ENCODE measurements at places on chromosomes 12 and 14. TPM values are rescaled to one million over a fixed set of nuclear protein-coding genes. Genes with fewer than 3 reads are reported as not detected.

DNA sequence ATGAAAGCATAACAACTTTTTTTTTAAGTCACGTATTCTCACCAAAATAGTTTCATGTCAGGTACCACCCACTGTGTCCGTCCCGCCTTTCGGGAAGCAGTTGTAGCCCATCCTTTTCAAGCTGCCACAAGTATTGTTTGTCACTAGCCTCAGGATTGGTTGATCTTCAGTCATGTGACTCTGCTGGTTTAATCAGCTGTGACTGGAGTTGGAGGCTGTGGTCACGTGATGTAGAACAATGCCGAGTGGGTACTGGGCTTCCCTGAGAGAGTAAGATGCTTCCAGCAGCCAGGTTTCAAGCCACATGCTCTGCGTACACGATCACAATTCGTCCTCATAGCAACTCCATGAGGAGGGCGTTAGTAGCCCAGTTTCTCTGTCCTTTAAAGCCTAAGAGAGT is 83.0 kb upstream of the WSCD2 start:
- DNase-seq = no peak

GRCh38 chr14:93073910-93074769 is 41.6 kb downstream of the ITPK1 start:
- DNase-seq = no peak

DNA sequence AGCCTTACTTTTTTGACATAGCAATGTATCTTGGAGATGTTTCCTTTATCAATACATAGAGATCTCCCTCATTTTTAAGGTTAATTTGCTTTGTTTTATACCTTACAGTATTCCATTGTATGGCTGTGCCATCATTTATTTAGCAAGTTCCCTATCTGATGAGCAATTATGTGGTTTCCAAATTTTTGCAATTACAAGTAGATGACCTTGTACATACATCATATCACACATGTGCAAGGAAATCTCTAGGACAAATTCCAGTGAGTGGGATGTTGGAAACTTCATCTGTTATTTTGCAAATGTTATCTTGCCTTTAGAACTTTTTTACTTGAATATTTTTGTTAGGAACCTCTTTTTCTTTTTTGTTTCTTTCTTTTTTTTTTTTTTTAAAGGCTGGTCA is 49.7 kb downstream of the DRAM1 start:
- DNase-seq = no peak

TMBIM6 gene
- 432 TPM for total RNA-seq

FGD4 gene
- total RNA-seq = 2.8 TPM

DNA sequence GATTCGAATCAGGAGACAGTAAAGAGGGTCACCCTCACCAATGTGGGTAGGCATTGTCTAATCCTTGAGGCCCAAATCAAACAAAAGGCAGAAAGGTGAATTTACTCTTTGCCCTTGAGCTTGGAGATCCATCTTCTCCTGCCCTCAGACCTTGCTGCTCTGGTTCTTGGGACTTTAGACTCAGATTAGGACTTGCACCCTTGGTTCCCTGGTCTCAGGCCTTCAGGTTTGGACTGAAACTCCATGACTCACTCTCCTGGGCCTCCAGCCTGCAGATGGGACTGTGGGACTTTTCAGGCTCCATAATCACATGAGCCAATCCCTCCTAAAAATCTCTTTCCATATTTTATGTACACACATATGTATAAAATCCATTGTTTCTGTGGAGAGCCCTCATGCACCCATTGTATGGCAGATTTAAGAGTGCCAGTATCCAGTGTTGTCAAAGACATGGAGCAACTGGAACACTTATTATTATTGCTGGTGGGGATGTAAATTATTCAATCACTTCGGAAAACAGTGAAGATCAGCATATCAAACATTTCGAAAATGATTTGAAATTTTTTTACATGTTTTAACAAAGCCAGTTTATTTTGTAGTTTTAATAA is 48.7 kb downstream of the EID3 start:
- DNase-seq = peak; percentile 14

ADCY4 gene
- total RNA-seq = not detected

PLCZ1 gene
- not detected for total RNA-seq

- DNase-seq = no peak
These were observed 53.0 kb upstream of the FUT8 start for GRCh38 chr14:65359503-65359902.

DNA sequence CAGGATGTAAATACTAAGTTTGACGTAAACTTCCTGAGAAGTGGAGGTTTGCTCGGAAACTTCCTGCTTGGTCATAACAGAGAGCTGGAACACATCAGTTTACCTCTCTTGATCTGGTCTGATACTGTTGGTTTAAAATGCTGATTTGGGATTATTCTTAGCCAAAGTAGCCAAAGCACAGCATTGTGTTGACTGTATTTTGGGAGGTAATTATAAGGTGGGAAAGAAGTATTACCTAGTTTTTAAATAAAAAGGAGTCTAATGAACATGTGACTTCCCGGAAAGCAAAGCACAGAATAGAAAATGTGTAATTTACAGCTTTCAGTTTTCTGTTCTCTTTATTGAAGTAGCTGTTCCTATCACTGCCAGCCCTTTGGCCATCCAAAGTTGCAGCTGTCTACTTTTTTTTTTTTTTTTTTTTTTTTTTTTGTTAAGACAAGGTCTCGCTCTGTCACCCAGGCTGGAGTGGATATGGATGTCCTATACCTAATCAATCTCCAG is 52.2 kb upstream of the SRP54 start:
- DNase-seq = no peak

DNA sequence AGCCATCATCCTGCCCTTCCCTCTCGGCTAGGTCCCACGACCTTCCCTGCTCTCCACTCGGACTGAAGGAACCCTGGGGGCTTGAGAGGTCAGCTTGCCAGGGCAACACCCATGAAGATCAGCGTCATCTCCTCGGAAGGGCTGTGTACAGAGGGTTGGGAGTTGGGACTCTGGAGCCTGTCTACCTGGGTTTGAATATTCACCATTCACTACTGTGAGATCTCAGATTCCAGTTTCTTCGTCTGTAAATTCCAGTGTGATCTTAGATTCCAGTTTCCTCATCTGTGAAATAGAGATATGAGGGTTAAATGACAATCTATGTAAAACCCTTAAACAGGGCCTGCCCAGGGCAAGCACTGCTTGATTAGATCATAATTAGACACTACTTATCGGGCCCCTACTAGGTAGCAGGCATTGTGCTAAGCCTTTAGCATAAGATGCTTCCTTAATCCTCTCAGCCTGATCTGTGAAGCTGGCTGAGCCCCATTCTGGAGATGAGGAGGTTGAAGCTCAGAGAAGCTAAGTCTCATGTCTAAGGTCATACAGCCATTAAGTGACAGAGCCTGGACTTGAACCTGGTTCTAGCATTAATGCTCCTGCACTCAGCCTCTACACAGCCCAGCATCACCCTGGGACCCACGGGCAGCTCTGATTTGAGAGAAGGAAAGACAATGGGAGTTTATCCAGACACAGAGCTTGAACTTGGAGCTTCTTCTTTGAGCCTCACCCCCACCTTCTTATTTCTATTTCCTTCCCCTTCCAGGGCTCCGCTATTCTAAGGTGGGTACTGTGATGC is 612 bp upstream of the ZDHHC22 start:
- no peak for DNase-seq

DNA sequence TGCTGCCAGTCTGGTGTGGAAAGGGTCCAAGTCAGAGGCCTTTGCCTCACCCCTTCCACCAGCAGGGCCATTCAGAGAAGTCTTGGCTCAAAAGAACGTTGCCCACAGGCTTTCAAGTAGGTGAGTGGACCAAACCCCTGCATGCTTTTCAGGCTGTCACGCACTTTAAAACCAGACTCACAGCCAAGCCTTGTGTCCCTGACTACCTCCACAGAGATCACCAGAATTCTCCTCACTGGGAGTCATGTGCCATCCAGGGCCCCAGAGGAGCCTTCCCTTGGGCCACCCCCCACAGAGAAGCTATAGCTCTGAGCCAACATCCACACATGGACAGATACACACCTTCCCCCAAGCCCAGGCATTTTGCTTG is 283.1 kb downstream of the DPF3 start:
- DNase-seq = peak; percentile 21

DNA sequence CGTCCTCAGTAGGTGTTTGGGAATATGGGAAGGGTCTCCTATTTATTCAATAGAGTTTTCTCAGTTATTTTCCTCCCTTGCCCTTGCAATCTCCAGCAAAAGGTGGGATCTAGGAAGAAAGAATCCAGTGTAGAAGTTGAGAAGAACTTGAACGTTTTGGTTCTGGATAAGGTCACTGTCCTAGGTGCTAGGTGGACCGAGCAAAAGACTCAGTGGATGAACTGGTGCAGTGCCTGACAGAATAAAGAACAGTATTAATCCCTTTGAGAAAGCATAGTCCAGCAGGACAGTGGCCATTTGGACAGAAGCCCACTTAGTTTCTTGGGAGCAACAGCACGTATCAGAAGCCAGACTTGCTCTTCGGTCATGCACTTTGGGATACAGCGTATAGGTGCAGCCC is 32.7 kb upstream of the LRTM2 start:
- DNase-seq = no peak

- DNase-seq = peak; percentile 44
These were observed 71.5 kb upstream of the DAAM1 start for GRCh38 chr14:59116984-59117415.

DNA sequence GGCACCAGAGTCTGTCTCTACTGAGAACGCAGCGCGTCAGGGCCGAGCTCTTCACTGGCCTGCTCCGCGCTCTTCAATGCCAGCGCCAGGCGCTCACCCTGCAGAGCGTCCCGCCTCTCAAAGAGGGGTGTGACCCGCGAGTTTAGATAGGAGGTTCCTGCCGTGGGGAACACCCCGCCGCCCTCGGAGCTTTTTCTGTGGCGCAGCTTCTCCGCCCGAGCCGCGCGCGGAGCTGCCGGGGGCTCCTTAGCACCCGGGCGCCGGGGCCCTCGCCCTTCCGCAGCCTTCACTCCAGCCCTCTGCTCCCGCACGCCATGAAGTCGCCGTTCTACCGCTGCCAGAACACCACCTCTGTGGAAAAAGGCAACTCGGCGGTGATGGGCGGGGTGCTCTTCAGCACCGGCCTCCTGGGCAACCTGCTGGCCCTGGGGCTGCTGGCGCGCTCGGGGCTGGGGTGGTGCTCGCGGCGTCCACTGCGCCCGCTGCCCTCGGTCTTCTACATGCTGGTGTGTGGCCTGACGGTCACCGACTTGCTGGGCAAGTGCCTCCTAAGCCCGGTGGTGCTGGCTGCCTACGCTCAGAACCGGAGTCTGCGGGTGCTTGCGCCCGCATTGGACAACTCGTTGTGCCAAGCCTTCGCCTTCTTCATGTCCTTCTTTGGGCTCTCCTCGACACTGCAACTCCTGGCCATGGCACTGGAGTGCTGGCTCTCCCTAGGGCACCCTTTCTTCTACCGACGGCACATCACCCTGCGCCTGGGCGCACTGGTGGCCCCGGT is at the start of gene PTGDR:
Gene PTGDR (plus strand): TSS at position 198 of the 778 bp plus-strand sequence. CDS start 117 bp downstream, at position 315.
- no peak for DNase-seq

DNA sequence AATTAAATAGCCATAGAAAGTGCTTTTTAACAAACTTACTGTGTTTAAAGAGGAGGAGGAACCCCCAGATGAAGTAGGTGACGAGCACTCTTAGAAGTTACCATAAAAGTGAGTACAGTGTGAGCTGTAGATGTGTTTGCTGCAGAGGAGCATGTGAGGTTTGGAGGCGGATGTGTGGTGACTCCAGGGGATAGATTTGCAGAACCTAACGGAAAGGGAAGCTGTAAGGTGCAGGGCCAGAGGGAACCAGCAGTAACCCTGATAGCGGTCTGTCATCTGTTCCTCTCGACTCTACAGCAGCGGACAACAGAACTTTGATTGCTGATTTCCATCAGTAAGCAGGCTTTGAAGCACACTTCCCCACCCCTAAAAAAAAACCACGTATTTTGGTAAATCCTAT is 5.2 kb downstream of the CALM1 start:
- no peak for DNase-seq

DNA sequence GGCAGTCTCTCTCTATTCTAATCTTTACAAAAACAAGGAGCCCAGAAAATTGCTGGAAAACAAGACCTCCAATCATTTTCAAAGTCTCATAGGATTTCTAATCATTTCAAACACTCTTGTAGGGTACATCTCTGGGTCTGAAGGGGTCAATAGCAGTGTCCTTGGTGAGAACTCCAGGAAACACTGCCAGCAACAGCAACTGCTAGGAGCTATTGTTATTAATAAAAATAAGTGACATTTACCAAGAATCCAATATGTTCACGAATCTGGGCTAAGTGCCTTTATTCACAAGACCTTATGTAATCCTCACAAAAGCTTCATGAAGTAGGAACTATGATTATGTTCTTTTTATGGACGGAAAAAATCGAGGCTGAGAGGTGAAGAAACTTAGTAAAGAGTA is 72.8 kb downstream of the TTC7B start:
- no peak for DNase-seq

KRT83 gene
- total RNA-seq = not detected

GRCh38 chr14:64440494-64440893 is 24.8 kb upstream of the AKAP5 start:
- no peak for DNase-seq

HCAR1 gene
- total RNA-seq = not detected

UBR7 gene
- 47.7 TPM for total RNA-seq

GRCh38 chr12:76643438-76643837 is 83.9 kb upstream of the OSBPL8 start:
- no peak for DNase-seq

DNA sequence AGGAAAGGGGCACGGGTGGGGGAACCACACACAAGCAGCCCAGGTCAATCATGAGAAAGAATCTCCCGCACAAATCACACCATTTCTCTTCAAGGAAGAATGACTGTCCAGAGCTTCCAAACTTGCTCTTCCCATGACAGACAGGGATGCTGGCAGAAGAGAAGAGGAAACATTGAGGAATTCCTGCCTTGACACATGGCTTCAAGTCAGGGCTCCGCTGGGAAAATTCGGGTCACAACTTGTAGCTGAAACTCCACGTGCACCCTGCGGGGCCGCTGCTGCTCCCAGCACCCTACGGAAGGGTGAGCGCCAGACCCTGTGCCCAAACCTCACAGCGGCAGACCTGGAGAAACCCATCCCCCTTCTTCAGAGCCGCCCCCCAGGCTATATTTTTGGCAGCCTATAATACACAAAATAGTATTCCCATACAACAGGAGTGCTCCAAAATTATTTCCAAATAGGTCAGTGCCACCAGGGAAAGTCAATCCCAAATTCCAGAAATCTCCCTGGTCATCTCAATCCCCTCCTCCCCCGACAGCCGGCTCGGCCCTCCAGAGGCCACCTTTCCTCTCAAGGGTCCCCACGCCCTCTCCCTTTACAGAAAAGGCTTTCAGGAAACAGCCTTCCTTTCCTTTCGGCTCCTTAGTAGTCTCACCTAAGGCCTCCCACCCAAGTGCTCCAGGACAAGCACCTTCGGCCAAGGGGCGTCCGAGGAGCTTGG is 1.3 kb downstream of the TMEM132D start:
- DNase-seq = no peak

- no peak for DNase-seq
These were observed 4.0 kb upstream of the SLC22A17 start for GRCh38 chr14:23356662-23357061.

PDE3A gene
- total RNA-seq = 0.13 TPM
